ENCODE measurements at places on chromosomes 12 and 14. TPM values are rescaled to one million over a fixed set of nuclear protein-coding genes. Genes with fewer than 3 reads are reported as not detected.

DNA sequence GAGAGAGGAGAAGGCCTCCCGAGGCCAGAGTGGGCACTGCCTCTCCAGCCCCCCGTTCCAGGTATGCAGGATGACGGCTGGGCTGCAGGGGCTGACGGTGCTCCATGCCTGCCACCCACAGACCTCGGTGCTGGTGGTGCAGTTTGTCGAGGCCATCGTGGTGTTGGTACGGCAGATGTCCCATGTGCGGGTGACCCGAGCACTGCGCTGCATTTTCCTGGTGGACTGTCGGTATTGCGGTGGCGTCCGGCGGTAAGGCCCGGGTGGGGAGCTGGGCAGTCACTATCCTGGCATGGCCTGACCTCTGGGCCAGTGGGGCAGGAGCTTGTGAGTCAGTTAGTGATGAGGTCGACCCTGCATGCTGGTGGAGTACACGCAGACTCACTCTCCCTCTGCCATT is 47.4 kb downstream of the TPCN1 start:
- no peak for DNase-seq

SPRYD4 gene
- 1.8 TPM for total RNA-seq

CCDC198 gene
- total RNA-seq: not detected

KERA gene
- total RNA-seq: not detected

GRCh38 chr14:37232907-37233481 is 35.3 kb downstream of the MIPOL1 start:
- peak; percentile 83 for DNase-seq

DNA sequence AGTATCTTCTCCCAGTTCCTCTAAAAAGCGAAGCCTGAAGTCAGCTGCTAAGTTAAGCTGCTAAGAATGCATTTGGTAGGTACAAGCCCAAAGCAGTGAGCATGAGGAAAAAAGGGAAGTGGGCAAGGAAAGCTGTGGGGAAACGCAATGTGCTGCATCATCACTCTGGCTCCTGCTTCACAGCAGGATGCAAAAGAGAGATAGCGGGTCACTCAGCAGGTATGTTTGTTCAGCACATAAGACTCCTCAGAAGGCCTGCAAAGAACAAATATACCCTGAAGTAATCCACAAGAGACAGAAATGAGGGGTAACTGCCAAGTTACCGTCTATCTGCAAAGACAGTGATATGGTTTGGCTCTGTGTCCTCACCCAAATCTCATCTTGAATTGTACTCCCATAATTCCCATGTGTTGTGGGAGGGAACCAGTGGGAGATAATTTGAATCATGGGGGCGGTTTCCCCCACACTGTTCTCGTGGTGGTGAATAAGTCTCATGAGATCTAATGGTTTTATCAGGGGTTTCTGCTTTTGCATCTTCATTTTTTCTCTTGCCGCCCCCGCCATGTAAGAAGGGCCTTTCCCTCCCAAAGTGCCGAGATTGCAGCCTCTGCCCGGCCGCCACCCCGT is 127.4 kb upstream of the EGLN3 start:
- DNase-seq: no peak

GRCh38 chr12:17139931-17140330 is 534.0 kb upstream of the LMO3 start:
- DNase-seq: no peak

DNA sequence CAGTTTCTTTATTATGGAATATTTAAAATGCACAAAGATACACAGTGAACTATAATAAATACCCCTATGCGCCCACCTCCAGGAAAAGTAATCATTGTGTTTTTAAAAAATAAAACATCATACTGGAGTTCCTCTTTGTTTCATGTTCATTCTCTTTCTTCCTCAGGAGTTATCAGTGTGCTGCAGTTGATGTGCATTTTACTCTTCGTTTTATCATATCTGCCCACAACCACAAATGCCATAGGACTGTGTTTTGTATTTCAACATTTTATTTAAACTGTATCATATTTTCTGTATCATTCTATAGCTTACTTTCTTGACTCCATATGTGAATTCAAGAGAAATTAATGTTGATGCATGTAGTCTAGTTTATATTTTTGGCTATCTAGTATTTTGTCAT is 53.9 kb downstream of the TSHR start:
- no peak for DNase-seq

- DNase-seq: no peak
Observed at GRCh38 chr12:238116-238515, 24.2 kb upstream of the SLC6A12 start.

C14orf180 gene
- not detected for total RNA-seq

STXBP6 gene
- 13.9 TPM for total RNA-seq

DNA sequence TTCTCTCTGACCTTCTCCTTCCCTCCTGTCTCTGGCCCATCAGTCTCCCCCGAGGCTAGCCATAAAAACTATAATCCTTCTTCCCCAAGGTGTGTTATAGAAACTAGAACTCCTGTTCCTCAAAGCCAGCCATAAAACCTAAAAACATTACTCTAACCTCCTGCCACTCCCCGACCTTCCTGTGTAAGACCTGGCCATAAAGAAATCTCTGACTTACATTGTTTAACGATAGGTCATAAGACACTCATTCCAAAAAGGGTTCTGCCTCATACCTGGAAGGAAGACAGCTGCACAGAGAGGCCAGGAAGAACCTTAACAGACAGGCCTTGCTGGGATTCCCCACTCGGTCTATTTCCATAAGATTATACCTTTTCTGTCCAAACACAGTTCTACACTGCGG is 70.9 kb upstream of the EEA1 start:
- no peak for DNase-seq

AMN gene
- total RNA-seq: not detected

DNA sequence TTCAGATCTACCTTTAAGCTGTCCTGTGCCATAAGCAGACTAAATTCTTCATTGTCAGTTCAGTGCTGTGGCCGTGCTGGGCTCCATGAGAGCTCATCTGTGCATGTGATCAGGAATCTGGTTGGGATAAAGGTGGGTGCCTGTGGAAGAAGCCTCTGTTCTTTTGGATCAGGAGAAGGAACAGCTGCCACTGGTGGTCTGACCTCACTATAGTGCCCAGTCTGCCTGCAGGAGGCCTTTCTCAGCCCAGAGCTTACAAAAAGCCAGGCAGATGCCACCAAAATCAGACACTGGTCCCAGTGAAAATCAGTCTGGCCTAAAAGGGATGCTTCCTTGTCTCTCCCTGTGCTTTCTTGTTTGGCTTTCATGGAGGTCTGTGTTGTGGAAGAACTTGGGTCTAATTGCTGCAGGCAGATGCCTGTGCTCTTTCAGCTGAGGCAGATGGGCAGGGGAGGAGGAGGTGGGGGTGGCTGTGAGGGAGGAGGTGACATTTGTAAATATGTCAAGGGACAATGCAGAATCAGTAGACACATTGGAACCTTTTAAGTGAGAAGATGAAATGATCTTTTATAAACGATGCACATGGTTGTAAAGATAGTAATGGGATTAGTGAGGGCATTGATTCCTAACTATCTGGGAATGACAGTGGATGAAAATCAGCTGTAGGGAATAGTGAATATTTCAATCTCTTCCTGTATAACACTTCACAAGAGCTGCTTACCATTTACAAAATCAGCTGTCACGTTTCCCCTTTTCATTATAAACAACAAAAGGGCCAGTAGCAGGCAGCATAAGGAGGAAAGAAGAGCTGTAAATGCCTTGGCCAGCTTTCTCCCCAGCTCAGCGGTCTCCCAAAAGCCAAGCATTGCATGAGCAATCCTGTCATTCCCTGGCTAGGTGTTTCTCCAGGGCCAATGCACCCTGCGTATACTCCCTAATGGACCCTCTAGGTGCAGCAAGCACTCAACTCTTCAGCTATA is 44.6 kb downstream of the CACNA2D4 start:
- DNase-seq: no peak

DNA sequence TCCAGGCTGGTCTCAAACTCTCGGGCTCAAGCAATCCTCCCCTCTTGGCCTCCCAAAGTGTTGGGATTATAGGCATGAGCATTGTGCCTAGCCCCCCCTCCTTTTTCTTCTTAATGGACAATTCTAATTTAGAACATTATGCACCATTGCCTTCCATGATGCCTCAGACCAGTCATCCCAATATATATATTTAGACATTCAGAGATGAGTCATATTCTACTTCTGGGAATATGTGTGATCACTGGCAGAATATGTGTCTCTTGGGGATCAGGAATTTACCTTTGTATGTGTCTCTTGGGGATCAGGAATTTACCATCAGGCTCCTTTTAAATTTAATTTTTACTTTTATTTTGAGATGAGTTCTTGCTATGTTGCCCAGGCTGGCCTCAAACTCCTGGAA is 7.5 kb upstream of the CCDC177 start:
- peak; percentile 73 for DNase-seq

GRCh38 chr14:38391334-38391733 is 135.4 kb upstream of the CLEC14A start:
- peak; percentile 57 for DNase-seq

SYNDIG1L gene
- not detected for total RNA-seq

FGD6 gene
- total RNA-seq: 6.4 TPM

GRCh38 chr12:87082756-87083155 is 826.6 kb upstream of the MGAT4C start:
- DNase-seq: peak; percentile 3

- DNase-seq: no peak
Observed at GRCh38 chr12:57248934-57249742, 1.8 kb downstream of the STAC3 start.

KLHL33 gene
- total RNA-seq: not detected

DNA sequence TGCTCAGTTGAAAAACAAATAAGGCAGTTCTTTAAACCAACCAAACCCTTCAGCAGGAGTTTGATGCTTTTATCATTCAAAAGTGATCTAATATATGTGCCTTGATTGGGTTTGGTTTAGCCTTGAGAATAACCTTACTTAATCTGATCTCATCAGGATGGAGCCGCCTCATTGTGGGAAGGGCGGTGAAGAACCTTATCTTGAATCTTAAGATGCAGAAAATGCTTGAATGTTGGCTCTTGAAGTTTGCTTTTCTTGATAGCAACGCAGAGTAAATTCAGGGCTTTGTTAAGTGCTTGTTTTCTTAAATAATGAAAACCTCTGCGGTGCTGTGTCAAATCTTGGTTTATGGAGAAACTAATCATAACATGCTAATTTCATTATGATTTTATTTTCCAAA is 138.2 kb downstream of the MON2 start:
- DNase-seq: peak; percentile 66

DNA sequence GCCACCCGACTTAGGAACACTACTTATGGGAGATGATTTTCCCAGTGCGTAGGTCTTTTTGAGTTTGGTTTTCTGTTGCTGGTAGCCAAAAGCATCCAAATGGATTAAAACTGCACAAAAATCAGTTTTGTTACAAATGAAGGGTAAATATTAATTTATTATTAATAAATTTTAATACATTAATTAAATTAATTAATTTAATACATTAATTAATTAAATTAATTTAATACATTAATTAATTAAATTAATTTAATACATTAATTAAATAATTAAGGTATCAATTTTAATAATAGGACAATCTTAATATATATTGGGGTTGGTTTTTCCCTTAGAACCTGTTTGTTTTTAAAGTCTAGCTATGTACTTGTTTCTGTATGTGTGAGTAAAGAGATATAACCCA is 23.6 kb downstream of the AK7 start:
- no peak for DNase-seq

GRCh38 chr14:105026802-105027563 is 6.1 kb upstream of the CDCA4 start:
- DNase-seq: peak; percentile 46

DNA sequence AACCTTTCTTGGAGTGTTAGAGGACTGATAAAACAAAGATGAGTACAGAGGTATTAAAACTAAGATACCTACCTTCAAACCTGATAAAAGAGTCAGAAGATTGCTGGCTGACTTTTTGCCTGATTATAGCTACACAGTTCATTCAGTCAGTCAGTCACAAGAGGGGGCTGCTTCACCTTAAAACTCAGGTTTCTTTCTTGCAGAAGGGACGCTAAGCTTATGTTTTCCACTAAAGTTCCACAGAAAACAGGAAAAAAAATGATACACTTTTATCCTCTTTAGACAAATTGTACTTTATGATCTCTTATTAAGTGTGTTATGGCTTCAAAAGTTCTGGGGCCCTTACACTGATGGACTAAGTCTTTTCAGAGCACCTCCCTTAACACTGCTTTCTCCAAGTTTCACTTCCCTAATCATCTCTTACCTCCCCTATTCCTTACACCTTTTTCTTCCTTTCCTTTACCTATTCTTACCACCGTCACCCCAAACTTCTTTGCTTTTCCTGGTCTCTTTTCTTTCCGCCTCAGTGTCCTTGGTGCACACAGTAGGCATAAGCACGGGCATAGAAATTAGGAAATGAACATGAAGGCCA is 448.7 kb upstream of the OR4E1 start:
- no peak for DNase-seq

B4GALNT1 gene
- total RNA-seq: 7.8 TPM

SUPT16H gene
- 61.7 TPM for total RNA-seq

DNA sequence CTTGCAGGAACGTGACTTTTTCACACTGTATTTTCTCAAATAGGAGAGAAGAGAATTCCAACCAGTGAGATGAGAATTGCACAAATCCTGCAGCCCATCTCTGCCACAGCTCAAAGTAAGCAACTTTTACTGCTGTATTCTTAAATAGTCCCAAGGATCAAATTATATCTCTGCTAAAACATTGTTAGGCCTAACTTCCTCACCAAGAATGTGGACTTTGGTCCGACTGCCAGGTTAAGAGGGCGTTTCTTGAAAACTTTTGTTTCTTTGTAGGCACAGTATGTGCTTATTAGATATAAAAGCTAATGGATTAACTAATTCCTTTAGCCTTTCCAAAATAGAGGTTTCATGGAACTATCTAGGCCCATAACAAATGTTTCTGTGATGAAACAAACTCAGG is 61.4 kb upstream of the IFNG-AS1 start:
- DNase-seq: no peak

- peak; percentile 48 for DNase-seq
Observed at GRCh38 chr14:69879175-69880043, at the start of gene SMOC1. SMOC1 (plus strand) TSS chr14:69879416; CDS start chr14:69879679, 263 bp downstream.

HCAR3 gene
- not detected for total RNA-seq

DNA sequence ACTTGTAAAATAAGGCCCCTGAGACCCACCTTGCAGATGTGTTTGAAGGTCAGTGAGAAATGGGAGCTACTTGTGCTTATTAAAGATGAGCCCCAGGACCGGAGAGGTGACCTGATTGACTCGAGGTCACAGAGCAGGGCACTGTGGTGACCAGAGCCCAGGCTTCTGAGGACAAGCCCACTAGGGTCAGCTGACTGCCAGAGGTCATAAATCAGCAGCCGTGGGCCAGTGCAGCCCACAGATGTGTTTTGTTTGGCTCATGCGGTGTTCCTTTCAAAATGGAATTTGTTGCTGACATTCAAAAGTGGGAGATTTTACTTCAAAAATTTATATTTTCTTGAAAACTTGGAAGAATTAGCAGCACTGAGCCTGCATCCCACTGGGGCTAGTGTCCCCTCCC is 24.5 kb downstream of the JDP2 start:
- DNase-seq: no peak

TDRD9 gene
- not detected for total RNA-seq

All from GM23248 (cell line).